ENCODE measurements at places on chromosomes 3 and 15.

DNA sequence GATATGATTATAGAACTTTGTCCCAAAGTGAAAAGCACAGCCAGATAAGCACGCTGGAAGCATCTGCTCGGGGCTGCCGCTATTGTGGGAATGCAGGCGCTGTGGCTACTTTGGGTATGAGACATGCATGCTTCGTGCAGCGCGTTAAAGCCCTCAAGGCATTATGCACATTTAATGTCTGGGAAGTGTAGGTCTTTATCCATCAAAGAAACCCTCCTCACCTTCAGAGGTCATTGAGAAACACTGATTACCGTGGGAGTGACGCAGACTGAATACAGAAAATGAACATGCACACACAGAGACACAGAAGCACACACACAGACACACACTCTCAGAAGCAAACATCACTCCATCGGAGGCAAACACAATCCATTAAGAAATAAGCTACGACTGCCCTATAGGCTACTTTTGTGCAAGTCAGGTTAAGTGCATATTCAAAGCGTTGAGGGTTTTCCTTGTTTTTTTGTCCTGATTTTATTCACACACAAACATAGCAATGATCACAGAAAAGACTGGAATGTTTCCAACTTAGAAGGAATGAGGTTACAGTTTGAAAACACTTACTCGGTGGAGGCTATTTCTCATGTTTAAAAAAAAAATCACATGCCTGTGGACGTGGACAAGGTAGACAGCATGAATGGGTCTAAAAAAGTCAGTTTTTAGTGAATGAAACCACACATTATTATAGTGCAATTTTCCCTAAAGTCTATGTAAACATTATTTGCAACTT lies 68.5 kb downstream of the PLCH1 start:
- peak; percentile 40 for DNase-seq

DNA sequence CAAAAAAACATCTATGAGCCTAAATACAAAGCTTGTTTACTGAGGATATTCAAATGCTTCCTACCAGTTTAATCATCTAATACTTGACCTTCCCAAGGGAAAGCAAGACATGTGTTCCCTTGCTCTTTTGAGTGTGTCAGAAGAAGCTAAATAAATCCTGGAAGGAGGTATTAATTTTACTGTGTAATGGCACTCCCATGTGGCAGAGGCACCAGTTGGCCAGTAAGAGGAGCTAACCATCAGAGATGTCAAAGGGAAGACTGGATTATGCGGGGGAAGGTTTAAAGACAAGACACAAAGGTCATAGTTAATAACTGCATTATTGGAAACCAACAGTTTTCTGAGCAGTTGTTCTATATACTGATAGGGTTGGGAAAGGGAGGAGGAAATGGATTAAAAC lies 125.1 kb downstream of the SUCLG2 start:
- no peak for DNase-seq

DNA sequence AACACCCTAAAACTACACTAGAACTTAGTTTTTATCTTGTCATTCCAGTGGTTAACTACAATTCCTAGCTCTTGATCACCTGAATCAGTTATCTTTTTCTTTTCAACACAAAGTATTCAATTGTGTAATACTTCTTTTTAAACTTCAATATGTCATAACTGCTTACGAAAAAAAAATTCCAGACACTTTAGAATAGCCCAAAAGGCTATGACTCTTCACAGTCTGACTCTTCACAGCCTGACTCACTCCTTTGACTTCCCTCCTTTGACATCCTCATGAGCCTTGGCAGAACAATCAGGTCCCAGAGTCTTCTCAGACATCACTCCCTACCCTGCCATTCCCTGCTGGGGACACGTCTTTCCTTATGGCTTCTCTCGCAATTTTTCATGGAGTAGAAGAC lies 727.1 kb downstream of the ROBO1 start:
- DNase-seq = peak; percentile 94

GRCh38 chr15:92277776-92278175 lies 115.9 kb upstream of the ST8SIA2 start:
- no peak for DNase-seq

DNA sequence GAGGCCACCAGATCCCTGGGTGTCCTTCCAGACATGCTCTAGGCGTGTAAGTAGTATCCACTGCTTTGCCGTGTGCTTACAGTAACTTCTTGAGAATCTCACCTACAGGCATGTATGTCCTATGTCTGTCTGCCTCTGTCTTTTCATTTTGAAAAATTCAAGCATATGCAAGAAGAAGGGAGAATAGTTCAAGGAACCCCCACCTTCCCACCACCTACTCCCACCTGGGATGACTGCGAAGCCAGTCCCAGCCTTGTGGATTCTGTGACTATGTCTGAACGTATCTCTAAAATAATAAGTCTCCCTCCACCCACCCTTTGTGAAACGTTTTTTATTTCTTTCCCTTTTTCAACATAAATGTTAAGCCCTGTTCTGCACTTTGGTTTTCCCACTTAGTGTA lies 15.0 kb downstream of the CHST13 start:
- DNase-seq = no peak

- DNase-seq = no peak
Observed at GRCh38 chr3:25381083-25381482, 47.0 kb upstream of the RARB start.

GRCh38 chr3:178584722-178585380 lies 48.6 kb downstream of the KCNMB2 start:
- DNase-seq = no peak

DNA sequence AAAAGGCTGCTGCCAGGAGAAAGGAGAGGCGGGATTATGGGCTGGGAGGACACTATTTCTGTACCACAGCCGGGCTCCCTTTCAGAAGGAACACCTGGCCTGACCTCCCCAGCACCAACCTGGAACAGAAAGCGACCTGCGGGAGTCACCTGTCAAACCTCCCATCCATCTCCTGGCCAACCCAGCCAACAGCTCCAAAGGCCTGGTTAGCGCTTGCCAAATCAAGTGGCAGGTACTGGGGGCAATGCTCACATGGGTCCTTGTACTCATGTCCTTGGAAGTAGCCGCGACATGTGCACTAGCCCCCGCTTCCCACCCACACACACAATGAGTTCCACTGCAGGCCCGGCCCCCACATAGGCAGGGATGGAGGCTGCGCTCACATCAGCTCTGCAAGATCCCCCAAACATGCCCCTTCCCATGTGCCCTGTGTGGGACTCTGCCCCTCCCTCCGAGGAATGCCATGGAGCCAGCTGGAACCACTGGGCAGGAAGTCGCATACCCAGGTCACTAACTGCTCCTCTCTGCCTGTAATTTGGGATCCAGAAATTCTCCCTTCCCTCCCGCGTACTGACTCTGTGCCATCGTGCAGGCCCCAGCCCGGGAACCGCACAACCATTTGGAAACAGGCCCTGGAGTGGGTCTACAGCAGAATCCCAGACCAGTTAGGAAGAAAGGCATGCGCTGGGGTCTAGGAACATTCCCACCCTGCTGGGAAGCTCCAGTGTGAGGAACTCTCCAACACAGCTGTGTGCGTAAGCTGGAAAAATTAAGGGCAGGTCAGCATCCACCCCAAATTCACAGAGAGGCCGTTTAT lies 98.9 kb downstream of the LRIG1 start:
- no peak for DNase-seq

- no peak for DNase-seq
Observed at GRCh38 chr15:86810329-86810728, 730.7 kb downstream of the AGBL1 start.

DNA sequence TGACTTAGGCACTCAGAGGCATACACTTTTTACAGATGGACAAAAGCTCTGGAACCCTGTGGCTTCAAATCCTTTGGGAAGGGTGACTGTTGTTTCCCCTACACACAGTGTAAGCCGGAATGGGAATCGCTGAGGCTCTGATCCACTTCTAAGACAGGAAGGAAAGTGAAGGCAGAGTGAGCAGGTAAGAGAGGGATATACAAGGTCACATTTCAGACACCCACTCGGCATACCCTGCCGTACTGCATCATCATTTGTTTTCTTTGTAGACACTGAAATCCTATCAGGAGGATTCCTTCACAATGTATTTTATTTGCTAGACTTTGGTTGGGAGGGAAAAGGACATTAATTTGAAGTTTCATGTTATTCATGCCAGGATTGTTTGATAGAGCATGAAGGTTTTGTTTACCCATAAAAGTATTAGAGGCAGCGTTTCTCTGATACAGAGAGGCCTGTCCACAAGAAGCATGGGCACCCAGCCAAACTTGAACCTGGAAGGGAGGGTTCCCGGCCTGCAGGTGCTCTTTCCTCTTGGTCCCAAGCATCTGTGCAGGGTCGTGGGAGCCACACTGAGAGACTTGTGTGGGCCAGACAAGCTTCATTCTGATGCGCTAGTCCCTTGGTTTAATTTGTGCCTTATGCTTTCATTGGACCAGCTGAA lies 21.9 kb upstream of the POLR2M start:
- no peak for DNase-seq

- no peak for DNase-seq
Observed at GRCh38 chr3:108441518-108441917, 68.9 kb downstream of the MYH15 start.

DNA sequence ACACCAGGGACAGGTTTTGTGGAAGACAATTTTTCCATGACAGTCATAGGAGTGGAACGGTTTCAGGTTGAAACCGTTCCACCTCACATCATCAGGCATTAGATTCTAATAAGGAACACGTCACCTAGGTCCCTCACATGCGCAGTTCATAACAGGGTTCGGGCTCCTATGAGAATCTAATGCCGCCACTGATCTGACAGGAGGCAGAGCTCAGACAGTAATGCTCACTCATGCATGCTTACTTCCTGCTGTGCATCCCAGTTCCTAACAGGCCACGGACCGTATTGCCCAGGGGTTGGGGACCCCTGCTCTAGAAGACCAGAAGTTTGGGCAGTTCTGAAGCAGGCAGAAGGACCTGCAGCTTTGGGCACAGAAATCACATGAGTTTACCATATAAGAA lies 61.5 kb downstream of the MYO1E start:
- no peak for DNase-seq

DNA sequence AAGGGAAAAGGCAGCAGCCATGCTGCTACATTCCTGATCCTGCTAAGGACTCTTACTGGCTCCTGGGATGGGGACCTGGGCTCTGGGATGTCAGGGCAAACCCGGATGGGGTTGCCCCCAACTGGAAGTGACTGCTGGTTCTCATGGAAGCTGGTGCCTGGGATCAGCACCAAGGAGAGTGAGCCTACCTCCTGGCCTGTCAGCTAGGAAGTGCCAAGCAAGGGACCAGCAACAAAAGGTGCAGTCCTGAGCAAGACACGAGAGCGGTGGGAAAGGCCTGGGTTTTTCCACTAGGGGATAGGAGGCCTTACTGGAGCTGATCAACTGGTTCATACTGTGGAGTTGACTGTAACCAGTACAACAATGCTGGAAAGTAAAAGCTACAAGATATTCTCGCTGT lies 47.9 kb upstream of the SYNM start:
- no peak for DNase-seq

- no peak for DNase-seq
Observed at GRCh38 chr3:127560051-127560787, 30.3 kb downstream of the TPRA1 start.

DNA sequence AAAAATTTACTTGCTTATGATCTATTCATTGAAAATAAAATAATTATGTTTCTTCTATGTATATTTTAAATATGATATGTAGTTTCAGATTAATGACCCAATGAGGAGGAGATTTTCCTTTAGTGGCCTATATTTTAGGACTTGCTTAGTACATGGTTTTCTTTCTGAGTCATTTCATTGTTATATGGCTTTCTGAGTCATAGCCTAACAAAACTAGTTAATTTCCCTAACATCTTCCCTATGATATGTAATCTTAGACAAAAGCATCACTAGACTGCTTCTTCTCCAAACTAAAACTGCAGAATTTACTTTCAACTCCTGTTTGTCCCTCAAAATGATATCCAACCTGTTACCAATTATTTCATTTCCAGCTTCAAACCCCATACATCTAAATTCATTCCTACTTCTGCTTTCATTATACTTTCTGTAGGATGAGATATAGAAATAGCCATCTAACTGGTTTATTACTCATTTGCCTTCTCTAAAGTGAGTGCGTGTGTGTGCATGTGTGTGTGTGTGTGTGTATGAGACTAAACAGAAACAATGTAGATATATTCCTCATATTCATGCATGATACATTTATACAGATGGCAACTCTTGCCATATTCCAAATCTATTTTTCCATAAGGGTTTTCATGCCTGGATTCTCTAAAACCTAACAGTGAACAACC lies 915.0 kb upstream of the GBE1 start:
- DNase-seq = peak; percentile 41

GRCh38 chr15:92647467-92648163 lies 8.0 kb downstream of the FAM174B start:
- no peak for DNase-seq

GRCh38 chr15:76837474-76837873 lies 67.7 kb downstream of the SCAPER start:
- DNase-seq = no peak

- DNase-seq = peak; percentile 97
Observed at GRCh38 chr15:87269566-87269965, 987.0 kb downstream of the NTRK3 start.

- peak; percentile 43 for DNase-seq
Observed at GRCh38 chr3:44058022-44058867, 183.4 kb upstream of the TOPAZ1 start.

DNA sequence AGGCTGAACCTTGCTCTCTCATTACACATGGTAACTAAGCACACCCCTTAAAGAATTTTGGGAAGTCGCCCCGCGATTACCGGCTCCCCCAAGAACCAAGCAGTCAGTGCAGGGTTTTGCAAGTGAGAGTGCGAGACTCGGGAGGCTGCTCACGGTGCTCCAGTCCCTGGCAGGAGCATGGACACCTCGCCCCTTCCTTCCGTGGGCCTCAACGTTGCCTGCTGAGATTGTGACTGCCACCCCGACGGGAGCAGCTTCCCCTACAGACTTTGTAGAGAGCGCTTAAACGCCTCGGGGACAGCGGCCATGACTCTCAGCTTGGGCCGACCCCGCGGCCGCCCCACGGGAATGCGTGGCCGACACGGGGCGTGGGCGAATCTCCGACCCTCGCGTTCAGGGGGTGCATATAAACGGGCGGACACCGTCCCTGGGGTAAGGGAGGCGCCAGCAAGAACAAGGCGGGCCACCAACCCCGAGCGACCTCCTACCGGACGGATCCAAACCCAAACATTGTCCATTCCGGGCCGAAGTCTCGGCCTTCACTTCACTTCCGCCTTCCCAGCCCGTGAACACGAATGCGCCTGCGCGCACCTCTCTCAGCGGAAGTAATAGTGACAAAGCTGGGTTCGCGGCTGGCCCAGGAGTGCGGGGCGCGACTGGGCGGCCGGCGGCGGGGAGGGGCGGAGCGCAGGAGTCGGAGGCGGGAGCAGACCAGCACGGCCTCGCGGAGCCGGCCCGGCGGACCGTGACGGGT lies at the start of gene ATP2C1:
Gene ATP2C1 (plus strand): TSS at position 709 of the 754 bp plus-strand sequence. CDS start 686 bp downstream, outside the sequence.
- peak; percentile 73 for DNase-seq

- peak; percentile 23 for DNase-seq
Observed at GRCh38 chr3:134795746-134796280, 753 bp downstream of the EPHB1 start.

GRCh38 chr3:110711130-110711832 lies 360.3 kb upstream of the NECTIN3 start:
- no peak for DNase-seq

Data from foreskin keratinocyte (primary cell).